Cardiac ventricle fibroblast (primary cell): ENCODE measurements at places on chromosomes 11 and 22. TPM values are rescaled to one million over a fixed set of nuclear protein-coding genes. Genes with fewer than 3 reads are reported as not detected.

PLAAT5 gene
- total RNA-seq, result 0.94 and 1.1 TPM in 2 replicates

SYT8 gene
- total RNA-seq, result not detected in 2 replicates

OR8G1 gene
- not detected in 2 replicates for total RNA-seq

PHETA2 gene
- total RNA-seq, result 28.5 and 28.6 TPM in 2 replicates

BAIAP2L2 gene
- total RNA-seq, result 3.1 and 3.4 TPM in 2 replicates

OR8D4 gene
- not detected in 2 replicates for total RNA-seq

MMP13 gene
- total RNA-seq, result not detected in 2 replicates

KDM4D gene
- total RNA-seq, result 0.25 and 0.64 TPM in 2 replicates

IL10RA gene
- total RNA-seq, result not detected in 2 replicates

NNMT gene
- 895 and 1,011 TPM in 2 replicates for total RNA-seq

CD248 gene
- 258 and 278 TPM in 2 replicates for total RNA-seq

INPP5J gene
- not detected in 2 replicates for total RNA-seq
